SK-N-SH (cell line): ENCODE measurements at places on chromosomes 1 and 21. TPM values are rescaled to one million over a fixed set of nuclear protein-coding genes. Genes with fewer than 3 reads are reported as not detected.

DNA sequence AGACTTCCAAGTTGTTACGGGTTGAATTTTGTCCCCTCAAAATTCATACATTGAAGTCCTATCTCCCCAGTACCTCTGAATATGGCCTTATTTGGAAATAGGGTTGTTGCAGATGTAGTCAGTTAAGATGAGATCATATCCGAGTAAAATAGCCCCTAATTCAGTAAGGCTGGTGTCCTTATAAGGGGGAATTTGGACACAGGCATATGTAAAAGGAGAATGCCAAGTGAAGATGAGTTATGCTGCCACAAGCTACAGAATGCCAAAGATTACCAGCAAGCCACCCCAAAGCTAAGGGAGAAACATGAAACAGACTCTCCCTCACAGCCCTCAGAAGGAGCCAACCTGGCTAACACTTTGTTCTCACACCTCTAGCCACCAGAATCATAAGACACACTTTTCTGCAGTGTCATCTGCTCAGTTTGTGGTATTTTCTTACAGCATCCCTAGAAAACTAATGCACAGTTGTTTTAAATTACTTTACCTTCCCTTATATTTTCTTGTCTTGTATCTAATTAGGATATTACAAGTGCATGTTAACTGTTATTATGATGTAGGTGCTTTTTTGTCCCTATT lies 43.3 kb upstream of the PRDX6 start:
- H3K4me1 ChIP-seq, result peaks cover 17% of the 10 kb centered on the region; the same call in 1 of the 2 replicates
- no peak for DNase-seq
- no peak overlapping the region for H3K4me3 ChIP-seq
- H3K27me3 ChIP-seq, result no peaks in the 10 kb centered on the region
- H3K36me3 ChIP-seq, result peaks cover 4% of the 10 kb centered on the region

Gene CELA2A
- polyA plus RNA-seq, result not detected in 2 replicates

Gene PTGER3
- 1.3 and 1.9 TPM in 2 replicates for polyA plus RNA-seq

- H3K4me1 ChIP-seq, result no peaks in the 10 kb centered on the region
- peak; percentile 36 for DNase-seq
- H3K36me3 ChIP-seq, result no peaks in the 10 kb centered on the region
- H3K27ac ChIP-seq, result no peak overlapping the region
- H3K4me3 ChIP-seq, result no peak overlapping the region
Measured at GRCh38 chr21:37758982-37759381, 157.3 kb downstream of the KCNJ6 start.

DNA sequence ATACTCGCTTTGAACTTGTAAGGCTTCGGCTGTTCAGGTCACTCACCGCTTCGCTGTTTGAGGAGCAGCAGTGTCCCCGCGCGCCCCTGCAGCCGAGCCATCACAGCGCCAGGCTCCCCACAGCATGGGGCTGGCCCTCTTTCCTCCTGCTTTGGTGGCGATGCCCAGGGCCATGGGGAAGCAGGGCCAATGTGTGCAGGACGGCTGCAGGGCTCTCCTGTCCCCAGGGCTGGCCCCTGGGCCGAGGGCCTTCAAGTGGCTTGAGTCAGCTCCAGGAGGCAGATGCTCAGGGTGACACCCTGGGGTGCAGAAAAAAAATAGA lies 38.5 kb upstream of the TRAPPC10 start:
- H3K4me1 ChIP-seq, result no peaks in the 10 kb centered on the region; the same call in 1 of the 2 replicates
- no peak for DNase-seq
- H3K4me3 ChIP-seq, result no peak overlapping the region
- H3K27ac ChIP-seq, result no peak overlapping the region

Gene ZFYVE9
- 4.1 and 5.4 TPM in 2 replicates for polyA plus RNA-seq

DNA sequence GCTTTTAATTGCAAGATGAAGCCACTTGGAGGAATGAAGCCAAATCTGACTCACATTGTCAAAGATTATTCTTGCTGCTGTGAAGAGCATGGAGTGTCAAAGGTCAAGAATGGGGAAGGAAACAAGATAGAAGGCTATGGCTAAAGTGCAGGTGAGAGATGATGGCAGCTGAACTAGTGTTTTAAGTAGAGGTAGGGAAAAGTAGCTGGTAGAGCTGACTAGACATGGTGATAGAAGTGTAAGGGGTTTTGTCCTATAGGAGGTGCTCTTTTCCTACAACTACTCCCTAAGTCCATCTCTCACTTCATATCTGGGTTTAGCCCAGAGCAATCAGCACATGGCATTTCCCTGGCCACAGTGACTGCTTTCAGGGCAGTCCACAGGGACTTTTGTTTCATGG lies 11.8 kb downstream of the UBE2T start:
- no peak for DNase-seq
- no peak overlapping the region for H3K4me3 ChIP-seq
- no peaks in the 10 kb centered on the region for H3K27me3 ChIP-seq
- peaks cover 49% of the 10 kb centered on the region for H3K36me3 ChIP-seq
- H3K4me1 ChIP-seq, result no peaks in the 10 kb centered on the region

Gene MCOLN3
- not detected in 2 replicates for polyA plus RNA-seq

GRCh38 chr1:242523719-242524570 lies 552 bp downstream of the PLD5 start:
- peak overlapping the region; percentile 54 for H3K4me3 ChIP-seq
- peak; percentile 94 for DNase-seq
- peaks cover 11% of the 10 kb centered on the region for H3K4me1 ChIP-seq
- H3K36me3 ChIP-seq, result no peaks in the 10 kb centered on the region
- peaks cover 8% of the 10 kb centered on the region for H3K27me3 ChIP-seq
- H3K27ac ChIP-seq, result peak overlapping the region; percentile 78

Gene FLG2
- polyA plus RNA-seq, result not detected in 2 replicates

GRCh38 chr1:210535761-210536160 lies 207.1 kb downstream of the HHAT start:
- no peak overlapping the region for H3K4me3 ChIP-seq
- no peaks in the 10 kb centered on the region for H3K27me3 ChIP-seq
- DNase-seq, result no peak

DNA sequence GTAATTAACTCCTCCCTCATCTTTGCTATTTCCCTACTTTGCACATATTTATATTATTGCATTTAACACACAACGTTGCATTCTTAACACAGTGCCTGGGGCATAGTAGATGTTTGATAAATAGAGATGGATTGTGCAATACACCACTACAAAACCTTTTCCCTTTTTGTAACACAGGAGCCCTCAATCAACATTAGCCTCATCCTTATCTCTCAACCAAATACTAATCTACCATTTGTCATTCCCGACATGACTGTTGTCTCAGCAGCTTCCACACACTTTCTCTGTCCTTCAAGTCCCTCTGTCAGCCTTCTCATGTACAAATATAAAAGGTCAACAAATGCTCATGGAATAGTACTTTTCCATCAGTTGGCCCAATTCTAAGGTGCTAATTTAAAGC lies 78.9 kb upstream of the KCNK2 start:
- no peak for DNase-seq
- H3K4me1 ChIP-seq, result peaks cover 22% of the 10 kb centered on the region
- no peaks in the 10 kb centered on the region for H3K27me3 ChIP-seq
- no peaks in the 10 kb centered on the region for H3K36me3 ChIP-seq

DNA sequence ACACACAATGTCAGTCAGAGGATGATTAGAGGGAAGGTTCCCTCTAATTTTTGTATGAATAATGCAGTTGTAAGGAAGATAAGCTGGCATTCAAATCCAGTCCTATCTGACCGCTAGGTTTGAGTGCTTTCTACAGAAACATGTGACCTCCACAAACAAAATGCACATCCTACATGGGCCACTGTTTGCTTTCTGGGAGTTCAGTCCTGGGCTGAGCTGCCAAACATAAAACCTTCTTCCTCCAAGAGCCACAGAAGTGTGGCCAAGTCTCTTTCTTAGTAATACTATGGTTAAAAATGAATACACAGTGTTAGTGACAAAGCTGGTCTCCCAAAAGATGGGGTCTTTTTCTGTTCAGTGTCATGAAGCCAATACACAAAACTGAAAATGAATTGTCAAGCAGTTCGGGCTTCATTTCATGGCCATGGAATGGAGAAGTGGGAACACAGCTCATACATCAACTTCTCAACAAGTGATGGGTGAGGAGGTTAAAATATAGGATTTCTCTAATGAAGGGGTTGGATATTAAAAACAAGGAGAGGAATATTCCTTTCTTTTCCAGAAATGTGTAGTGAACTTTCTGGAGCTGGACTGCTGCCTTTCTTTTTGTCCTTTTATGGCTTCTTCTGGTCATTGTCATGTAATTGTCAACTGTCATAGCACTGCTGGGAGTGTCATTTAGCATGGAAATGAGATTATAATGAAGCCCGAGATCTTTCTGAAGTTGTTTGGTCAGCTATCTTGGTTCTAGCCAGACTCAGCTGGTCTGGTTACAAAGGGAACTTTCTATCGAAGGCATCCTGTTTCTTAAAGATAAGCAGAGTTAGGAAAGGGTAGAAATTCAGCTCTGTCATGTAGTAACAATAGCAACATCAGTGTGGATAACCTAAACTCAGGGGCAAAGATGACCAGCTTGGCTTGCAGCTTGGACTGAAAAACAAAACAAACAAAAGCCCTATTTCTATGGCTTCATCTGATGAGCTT lies 135.1 kb downstream of the CHD1L start:
- H3K4me3 ChIP-seq, result no peak overlapping the region
- no peak overlapping the region for H3K27ac ChIP-seq
- H3K36me3 ChIP-seq, result no peaks in the 10 kb centered on the region
- DNase-seq, result no peak
- no peaks in the 10 kb centered on the region for H3K27me3 ChIP-seq

DNA sequence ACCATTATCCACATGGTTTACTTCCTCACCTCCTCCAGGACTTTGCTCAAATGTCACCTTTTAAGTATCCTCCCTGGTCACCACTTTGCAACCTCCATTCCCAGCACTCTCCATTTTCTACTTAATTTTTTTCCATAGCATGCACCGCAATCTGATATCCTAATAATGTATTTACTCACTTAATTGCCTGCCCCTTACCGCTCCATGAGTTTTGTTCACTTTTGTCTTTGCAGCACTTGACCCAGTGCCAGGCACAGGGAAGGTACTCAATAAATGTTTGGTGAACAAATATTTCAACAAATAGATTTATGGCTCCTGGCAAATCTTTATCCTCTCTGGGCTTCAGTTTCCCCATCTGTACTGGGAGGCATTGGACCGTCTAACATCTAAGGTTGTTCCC lies 53.6 kb downstream of the UBE2T start:
- H3K4me1 ChIP-seq, result peaks cover 28% of the 10 kb centered on the region
- no peaks in the 10 kb centered on the region for H3K36me3 ChIP-seq
- no peak overlapping the region for H3K27ac ChIP-seq
- H3K4me3 ChIP-seq, result no peak overlapping the region
- DNase-seq, result no peak

Gene LCE1F
- not detected in 2 replicates for polyA plus RNA-seq

DNA sequence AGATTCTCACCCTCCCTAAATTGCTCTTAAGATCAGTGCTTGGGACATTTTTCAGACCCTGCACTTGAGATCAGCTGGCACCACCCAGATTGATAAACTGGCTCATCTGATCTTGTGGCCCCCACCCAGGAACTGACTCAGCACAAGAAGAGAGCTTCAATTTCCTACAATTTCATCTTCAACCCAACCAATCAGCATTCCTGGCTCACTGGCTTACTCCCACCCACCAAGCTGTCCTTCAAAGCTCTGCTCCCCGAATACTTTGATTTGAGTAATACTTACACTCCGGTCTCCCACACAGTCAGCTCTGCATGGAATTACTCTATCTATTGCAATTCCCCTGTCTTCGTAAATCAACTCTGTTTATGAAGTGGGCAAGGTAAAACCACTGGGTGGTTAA lies 461.9 kb upstream of the RGS18 start:
- no peaks in the 10 kb centered on the region for H3K36me3 ChIP-seq
- no peaks in the 10 kb centered on the region for H3K27me3 ChIP-seq
- no peaks in the 10 kb centered on the region for H3K4me1 ChIP-seq
- DNase-seq, result no peak
- H3K4me3 ChIP-seq, result no peak overlapping the region

- no peaks in the 10 kb centered on the region for H3K36me3 ChIP-seq
- no peak overlapping the region for H3K4me3 ChIP-seq
- H3K27me3 ChIP-seq, result no peaks in the 10 kb centered on the region
- H3K27ac ChIP-seq, result no peak overlapping the region
- peaks cover 4% of the 10 kb centered on the region; the same call in 1 of the 2 replicates for H3K4me1 ChIP-seq
Measured at GRCh38 chr1:118042501-118042900, 113.0 kb downstream of the WDR3 start.

- H3K27me3 ChIP-seq, result no peaks in the 10 kb centered on the region
- H3K4me3 ChIP-seq, result no peak overlapping the region
- H3K4me1 ChIP-seq, result no peaks in the 10 kb centered on the region
- peaks cover 41% of the 10 kb centered on the region for H3K36me3 ChIP-seq
Measured at GRCh38 chr1:62573675-62574074, 23.6 kb upstream of the ANGPTL3 start.

GRCh38 chr1:62707744-62708120 lies 19.5 kb upstream of the DOCK7 start:
- H3K27me3 ChIP-seq, result no peaks in the 10 kb centered on the region
- no peak for DNase-seq
- no peak overlapping the region for H3K27ac ChIP-seq
- no peak overlapping the region for H3K4me3 ChIP-seq
- no peaks in the 10 kb centered on the region for H3K4me1 ChIP-seq

- no peaks in the 10 kb centered on the region; the same call in 1 of the 2 replicates for H3K4me1 ChIP-seq
- no peak overlapping the region for H3K4me3 ChIP-seq
- H3K27ac ChIP-seq, result no peak overlapping the region
- H3K27me3 ChIP-seq, result no peaks in the 10 kb centered on the region
- H3K36me3 ChIP-seq, result peaks cover 19% of the 10 kb centered on the region
- no peak for DNase-seq
Measured at GRCh38 chr1:185926588-185926987, 192.4 kb downstream of the HMCN1 start.

DNA sequence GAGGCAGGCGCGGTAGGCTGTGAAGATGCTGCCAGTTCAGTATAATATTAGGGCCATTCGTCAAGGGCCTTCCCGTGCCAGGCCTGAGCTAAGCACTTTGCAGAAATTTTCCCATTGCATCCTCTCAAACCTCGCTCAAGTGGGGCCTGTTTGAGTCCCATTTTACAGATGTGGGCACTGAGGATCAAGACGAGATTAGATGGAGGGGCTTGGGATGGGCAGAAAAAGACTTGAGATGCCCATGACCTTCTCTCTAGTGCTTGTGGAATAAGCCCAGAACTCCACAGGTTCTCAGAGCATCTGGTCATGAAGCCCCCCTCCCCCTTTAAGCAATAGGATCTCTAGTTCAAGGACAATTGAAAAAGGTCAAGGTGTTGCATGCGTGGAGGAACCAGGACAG lies 9.9 kb downstream of the EPHA8 start:
- H3K4me3 ChIP-seq, result no peak overlapping the region
- DNase-seq, result no peak
- peaks cover 26% of the 10 kb centered on the region for H3K27me3 ChIP-seq
- no peaks in the 10 kb centered on the region for H3K36me3 ChIP-seq
- no peaks in the 10 kb centered on the region for H3K4me1 ChIP-seq

DNA sequence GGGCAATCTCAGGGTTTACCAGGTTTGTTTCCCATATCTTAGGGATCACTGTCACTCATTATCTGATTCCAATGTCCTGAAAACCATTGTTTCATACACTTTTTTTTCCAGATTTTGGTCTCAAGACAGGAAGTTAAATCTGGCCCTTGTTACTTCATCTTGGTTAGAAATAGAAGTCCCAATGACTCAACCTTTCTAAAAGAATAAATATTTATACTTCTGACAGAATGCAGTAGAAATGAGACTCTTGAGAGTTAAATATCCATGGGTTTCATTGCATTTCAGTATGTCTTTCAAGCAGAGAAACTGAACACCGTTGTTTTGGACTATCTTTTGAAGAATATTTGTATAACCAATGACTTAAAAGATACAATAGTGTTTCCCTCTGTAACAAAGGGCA lies 19.8 kb upstream of the VCAM1 start:
- H3K27me3 ChIP-seq, result no peaks in the 10 kb centered on the region
- H3K4me1 ChIP-seq, result peaks cover 10% of the 10 kb centered on the region; the same call in 1 of the 2 replicates
- H3K36me3 ChIP-seq, result no peaks in the 10 kb centered on the region

Gene CD52
- not detected in 2 replicates for polyA plus RNA-seq
